Kidney glomerular epithelial cell (primary cell): ENCODE measurements at places on chromosomes 6 and 20.

DNA sequence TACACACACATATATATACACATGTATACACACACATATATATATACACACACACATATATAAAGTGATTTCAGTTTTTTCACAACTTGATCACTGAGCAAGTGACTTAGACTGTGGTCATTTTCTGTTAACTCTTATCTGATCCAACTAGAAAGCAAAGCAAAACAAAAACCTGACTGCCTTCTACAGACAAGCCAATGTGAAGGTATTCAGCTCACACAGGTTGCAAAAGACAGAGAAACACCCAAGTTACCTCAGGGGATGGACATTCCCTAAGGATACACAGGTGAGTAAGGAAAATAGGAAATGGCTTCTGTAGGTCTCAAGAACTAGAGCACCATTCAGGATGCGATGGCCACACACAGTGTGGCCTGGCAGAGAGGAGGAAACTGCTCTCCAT, 58.4 kb upstream of the IER3 start:
- DNase-seq = no peak

DNA sequence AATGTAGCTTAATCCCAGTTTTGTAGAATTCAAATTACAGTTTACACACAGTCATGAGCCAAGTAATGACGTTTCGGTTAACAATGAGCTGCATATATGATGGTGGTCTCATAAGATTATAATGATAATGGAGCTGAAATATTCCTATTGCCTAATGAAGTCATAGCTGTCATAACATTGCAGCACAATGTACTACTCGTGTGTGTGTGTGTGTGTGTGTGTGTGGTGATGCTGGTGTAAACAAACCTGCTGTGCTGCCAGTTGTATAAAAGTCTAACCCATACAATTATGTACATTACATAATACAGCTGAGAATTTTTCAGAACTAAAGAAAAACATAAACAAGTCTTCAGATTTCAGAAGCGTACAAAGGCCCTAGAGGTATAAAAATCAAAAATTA, 66.7 kb upstream of the ARID1B start:
- DNase-seq = no peak

GRCh38 chr20:22223236-22223635, 361.1 kb downstream of the FOXA2 start:
- DNase-seq = no peak

- DNase-seq = no peak
Observed at GRCh38 chr6:56725254-56725653, 82.6 kb upstream of the DST start.

GRCh38 chr6:152720974-152721373, 23.3 kb downstream of the MYCT1 start:
- peak; percentile 23 for DNase-seq

GRCh38 chr6:41939848-41940758, 1.5 kb downstream of the CCND3 start:
- DNase-seq = peak; percentile 38

GRCh38 chr20:11569163-11569562, 348.5 kb upstream of the BTBD3 start:
- no peak for DNase-seq

- DNase-seq = peak; percentile 4
Observed at GRCh38 chr6:14596410-14596809, 478.8 kb downstream of the CD83 start.

DNA sequence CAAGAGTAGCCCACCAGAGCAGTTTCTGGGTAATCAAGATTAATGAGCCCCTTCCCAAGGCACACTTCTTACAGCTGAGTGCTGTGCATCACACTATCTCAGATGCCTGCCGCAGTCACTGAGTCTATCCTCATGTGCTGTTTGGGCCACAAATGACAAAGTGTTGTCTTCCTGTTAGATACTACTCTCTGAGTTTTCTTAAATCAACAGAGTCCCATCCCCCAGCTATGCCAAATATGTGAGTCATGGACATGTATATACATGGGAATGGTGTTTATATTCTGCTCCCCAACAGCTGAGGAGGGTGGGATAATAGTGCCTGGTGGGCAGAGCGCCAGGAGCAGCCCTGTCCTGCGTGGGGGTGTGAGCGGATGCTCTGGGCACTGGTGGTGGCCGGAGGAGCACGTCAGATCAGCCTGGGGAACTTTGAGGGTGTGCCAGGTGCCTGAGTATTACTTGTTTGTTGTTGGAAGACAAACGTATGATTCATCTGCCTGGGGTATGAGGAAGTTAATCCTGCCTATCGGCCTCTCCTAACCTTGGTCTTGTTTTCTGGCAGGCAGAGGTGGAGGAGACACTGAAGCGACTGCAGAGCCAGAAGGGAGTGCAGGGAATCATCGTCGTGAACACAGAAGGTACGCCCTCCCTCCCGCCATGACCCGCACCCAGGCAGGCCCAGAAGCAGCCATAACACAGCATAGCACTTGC, 9.6 kb downstream of the DYNLRB1 start:
- DNase-seq = peak; percentile 98

DNA sequence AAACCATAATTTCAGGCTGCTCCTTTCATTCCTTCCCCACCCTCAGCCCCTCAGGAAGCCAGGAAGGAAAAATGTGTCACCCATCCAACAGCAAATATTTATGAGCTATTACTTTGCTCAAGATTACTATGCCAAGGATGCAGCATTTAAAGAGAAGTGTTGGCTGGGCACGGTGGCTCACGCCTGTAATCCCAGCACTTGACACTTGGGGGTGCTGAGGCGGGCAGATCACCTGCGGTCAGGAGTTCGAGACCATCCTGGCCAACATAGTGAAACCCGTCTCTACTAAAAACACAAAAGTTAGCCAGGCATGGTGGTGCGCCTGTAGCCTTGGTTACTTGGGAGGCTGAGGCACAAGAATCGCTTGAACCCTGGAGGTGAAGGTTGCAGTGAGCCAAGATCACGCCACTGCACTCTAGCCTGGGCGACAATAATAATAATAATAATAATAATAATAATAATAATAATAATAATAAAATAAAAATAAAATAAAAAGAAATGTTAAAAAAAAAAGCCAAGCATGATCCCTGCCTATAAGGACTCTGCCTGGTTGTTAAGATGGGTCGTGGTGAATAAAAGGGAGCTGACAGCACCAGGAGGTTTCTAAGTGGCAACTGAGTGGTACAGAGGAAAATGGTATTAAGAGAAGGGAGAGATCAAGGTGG, 20.5 kb upstream of the TIAM2 start:
- no peak for DNase-seq

- no peak for DNase-seq
Observed at GRCh38 chr6:16956361-16956760, 145.5 kb upstream of the STMND1 start.

DNA sequence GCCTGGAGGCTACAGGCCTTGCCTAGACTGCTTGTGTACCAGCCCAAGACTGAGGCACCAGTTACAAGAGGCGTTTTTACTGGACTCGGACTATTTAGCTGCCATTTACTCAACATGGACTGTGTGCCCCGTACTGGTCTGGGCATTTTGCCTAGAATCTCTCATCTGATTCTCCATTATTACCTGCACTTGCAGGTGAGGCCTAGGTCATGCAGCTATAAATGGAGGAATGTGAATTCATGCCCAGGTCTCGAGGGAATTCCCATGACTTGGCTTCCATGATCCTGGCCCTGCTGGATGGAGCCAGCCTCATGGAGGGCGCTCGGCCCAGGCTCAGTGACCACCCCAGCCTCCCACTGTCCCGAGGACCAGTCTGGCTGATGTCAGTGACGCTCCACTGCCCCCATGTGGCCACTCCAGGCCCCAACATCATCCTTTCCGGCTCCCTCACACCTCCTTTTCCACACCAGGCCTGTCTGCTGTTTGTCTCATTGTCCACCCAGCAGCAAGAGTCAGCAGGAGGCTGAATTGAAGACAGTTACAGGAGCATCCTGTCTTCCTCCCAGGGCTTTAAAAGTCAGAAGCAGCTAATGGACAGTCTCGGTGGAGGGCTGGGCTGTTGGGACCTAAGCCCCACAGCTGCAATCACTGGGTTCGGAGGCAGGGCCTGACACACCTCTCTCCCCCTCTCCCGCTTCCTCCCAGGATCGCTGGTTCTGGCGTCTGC, 8.7 kb downstream of the MMP24OS start:
- DNase-seq = peak; percentile 37

- no peak for DNase-seq
Observed at GRCh38 chr6:102749210-102749971, 1355.9 kb downstream of the GRIK2 start.

DNA sequence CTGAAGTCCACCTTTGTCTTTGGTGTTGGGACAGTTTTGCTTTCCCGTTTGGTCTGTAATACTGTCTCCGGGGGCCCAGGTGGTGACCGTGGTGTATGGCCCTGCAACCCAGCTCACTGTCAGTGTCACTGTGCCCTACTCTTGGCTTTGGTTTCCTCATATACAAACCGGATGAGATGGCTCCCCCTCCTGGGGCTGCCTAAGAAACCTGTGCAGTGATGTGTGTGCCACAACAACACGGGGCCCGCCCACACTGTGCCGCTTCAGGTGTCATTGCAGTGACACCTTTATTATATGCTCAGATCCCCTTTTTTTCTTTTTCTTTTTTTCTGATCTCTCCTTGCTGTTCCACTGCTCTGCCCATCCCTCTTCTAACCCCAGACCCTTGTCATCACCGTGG, 73.9 kb downstream of the RAMACL start:
- DNase-seq = no peak

GRCh38 chr6:26594730-26595632, 1.8 kb upstream of the ABT1 start:
- DNase-seq = peak; percentile 63

GRCh38 chr20:17534077-17534476, 2.9 kb upstream of the BFSP1 start:
- DNase-seq = no peak

GRCh38 chr20:19185083-19185482, 27.4 kb upstream of the SLC24A3 start:
- DNase-seq = no peak

- DNase-seq = peak; percentile 65
Observed at GRCh38 chr6:25280344-25281074, 1.3 kb downstream of the CARMIL1 start.

- peak; percentile 81 for DNase-seq
Observed at GRCh38 chr6:142474531-142475289, 172.9 kb downstream of the ADGRG6 start.

- no peak for DNase-seq
Observed at GRCh38 chr6:37690964-37691735, 6.5 kb downstream of the MDGA1 start.

DNA sequence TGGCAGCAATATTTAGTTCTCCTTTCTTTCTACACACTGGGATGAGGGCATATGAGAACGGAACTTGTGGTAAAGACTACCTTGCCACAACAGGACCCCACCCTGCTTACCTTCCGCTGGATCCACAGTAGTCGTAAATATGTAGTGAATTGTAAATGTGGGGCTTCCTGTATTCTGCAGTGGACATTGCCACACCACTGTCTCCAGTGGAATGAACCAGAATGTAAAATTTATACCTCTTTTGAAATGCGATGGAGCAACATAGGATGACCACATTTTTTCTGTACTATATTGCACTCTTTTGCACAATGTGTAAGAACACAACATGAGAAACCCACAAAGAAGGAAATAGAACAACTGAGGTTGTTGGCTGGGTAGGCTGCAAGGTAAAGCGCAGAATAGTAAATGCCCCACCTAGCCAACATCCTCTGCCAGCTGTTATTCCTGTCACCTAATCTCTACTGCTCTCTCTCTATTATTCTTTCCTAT, 16.1 kb upstream of the RIPOR2 start:
- no peak for DNase-seq

DNA sequence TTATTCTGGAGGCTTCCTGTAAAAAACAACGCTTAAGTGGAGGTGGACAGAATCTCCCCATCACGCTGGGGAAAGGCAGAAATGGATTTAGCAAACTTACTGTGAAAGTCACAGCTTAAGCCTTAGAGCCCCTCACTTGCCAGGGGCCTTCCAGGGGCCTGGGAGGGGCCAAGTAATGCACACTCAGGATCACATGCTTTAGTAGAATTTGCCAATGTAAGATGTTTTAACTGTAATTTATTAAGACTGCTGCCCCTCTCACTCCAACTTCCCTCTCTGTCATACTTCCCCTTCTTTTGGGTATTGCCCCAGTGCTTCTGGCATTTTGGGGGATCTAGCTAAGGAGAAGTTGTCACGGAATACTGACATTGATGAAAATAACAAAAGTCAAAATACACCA, 12.6 kb upstream of the ADA start:
- no peak for DNase-seq

- DNase-seq = no peak
Observed at GRCh38 chr6:73800997-73801396, 105.0 kb downstream of the CD109 start.

DNA sequence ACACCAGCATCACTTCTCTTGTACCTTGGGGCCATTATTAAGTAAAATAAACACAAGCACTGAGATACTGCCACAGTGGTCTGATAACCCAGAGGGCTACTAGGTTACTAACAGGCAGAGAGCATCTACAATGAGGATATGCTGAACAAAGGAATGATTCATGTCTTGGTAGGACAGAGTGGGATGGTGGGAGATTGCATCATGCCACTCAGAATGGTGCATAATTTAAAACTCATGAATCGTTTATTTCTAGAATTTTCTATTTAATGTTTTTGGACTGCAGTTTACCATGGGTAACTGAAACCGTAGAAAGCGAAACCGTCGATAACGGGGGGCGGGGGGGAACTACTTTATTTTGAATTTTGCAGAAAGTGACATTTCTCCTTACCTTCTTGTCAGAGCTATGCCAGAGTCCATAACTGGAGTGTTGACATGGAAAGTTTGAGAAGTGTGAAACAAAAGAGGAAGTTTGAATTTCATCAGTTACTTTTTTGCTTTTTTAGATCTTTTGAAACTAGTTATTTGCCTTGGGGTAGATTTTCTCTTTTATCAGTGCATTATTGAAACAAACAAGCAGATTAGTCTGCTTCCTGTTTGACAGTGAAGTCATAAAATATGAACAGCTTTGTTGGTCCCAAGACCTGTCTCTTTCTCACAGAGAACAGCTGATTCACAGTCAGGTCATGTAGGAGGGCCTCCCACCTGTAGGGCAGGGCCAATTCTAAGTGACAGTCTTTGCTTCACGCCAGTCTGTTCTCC, 124.9 kb downstream of the KLHL32 start:
- DNase-seq = no peak

DNA sequence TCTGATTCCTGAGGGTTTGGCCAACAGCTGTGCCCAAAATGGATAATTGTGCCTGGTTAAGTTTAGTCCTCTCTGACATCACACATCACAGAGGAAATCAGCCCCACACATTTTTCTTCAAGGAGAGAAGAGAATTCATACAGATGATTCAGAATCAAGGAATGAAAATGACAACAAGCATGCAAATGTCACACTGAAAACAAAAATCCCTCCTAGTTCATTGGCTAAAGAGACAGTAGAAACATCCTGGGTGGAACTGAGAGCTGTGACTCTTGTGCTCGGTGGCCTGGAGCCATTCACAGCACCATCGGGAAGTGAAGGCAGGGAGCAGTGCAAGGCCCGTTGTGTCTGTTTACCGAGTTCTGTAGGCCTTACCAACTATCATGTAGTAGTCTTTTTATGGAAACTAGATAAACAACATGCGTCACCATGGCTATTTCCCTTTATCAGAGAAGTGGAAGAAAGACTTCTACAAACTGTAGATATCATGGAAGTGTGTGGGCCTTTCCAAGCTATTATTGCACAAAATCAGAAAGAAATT, 81.7 kb upstream of the TENT5A start:
- DNase-seq = peak; percentile 35

GRCh38 chr6:130500693-130501092, 134.9 kb downstream of the TMEM200A start:
- no peak for DNase-seq

GRCh38 chr20:46215913-46216707, 92.2 kb downstream of the CDH22 start:
- DNase-seq = no peak

GRCh38 chr6:167396068-167396658, 71.3 kb downstream of the TTLL2 start:
- DNase-seq = no peak
